Head of caudate nucleus (tissue), 42 donors: ENCODE measurements at places on chromosomes 4 and X.

DNA sequence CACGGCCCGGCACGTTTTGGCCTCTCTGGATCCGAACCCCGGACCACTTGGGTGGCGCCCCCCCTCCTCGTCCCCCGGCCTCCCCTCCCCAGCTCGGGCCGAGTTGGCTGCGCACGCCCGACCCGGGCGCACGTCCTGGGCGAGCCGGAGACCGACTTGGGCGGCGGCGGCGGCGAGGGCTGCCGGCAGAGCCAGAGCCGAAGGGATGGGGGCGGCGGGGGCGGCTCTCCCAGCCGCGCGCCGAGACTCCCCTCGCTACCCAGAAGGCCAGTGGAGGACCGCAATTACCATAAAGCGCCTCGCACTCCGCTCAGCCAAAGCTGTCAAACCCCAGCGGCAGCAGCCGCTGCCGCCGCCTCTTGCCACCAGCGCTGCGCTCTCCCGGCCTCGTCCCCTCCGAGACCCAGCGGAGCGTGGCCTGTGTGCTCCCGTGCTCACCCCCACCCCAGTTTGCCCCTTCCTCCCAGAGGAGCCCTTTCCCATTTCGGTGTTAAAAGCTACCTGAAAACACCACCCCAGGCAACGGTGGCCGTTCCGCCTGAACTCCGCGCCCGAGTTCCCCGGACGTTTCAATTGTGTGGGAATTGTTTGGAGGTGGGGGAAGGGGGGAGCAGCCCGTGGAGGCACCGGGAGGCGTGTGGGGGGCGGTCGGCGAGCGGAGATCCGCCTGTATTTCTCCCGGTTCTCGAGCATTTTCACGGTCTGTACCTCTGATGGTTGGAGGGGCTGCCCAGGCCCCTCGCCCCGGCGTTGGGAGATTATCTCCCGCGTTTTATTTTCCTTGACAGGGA lies 701 bp upstream of the BCOR start:
- no peak for DNase-seq

GRCh38 chr4:67035501-67035900 lies 509.8 kb downstream of the CENPC start:
- DNase-seq, result no peak

DNA sequence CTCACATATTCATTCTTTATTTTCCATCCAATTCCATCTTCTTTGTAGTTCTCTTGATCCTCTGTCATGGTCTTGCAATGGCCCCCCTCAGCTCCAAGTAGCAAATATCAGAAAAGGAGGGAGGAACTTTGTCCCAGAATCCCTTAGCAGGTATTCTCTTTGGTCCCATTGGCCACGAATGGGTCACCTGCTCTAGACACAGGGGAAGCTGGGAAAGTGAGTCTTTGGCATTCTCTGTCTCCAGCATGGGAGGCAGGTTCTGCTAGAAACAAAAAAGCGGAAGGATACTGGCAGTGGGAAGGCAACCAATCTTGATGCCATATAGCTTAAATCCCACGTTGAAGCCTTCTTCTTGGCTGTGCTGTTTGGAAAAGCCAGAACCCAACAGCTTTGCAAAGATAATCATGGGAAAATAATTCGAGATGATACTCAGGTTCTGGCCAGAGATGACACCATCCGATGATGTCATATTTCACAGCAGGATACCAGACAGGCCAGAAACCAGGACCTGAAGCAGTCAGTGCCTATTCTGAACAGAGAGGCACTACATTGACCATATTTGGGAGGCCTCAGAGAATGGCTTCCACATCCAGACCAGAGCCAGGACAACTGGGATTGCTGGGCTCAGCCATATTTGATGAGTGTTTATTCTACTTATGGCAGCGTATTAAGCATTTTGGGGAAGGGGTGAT lies 110.4 kb upstream of the ATXN3L start:
- no peak for DNase-seq

DNA sequence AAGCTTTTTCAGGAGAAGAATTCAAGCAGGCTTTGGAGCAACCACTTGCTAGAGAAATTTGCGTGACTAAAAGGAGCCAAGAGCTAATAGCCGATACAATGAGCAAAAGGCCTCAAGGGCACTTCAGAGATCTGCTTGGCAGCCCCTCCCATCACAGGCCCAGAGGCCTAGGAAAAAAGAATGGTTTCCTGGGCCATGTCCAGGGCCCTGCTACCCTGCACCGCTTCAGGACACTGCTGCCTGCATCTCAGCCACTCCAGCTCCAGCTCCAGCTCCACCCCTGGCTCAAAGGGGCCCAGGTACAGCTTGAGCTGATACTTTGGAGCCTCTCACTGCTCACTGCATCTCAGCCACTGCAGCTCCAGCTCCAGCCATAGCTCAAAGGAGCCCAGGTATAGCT lies 98.9 kb downstream of the FAM13A start:
- DNase-seq, result no peak

DNA sequence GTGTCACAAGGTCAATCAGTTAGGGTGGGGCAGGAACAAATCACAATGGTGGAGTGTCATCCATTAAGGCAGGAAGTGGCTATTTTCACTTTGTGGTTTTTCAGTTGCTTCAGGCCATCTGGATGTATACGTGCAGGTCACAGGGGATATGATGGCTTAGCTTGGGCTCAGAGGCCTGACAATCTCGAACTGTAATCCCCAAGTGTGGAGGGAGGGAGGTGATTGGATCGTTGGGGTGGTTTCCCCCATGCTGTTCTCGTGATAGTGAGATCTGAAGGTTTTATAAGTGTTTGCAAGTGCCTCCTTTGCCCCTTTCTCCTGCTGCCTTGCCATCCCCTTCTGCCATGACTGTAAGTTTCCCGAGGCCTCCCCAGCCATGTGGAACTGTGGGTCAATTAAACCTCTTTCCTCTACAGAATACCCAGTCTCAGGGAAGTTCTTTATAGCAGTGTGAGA lies 36.7 kb upstream of the STS start:
- no peak for DNase-seq

GRCh38 chr4:2750719-2751605 lies 5.2 kb downstream of the TNIP2 start:
- DNase-seq, result no peak

DNA sequence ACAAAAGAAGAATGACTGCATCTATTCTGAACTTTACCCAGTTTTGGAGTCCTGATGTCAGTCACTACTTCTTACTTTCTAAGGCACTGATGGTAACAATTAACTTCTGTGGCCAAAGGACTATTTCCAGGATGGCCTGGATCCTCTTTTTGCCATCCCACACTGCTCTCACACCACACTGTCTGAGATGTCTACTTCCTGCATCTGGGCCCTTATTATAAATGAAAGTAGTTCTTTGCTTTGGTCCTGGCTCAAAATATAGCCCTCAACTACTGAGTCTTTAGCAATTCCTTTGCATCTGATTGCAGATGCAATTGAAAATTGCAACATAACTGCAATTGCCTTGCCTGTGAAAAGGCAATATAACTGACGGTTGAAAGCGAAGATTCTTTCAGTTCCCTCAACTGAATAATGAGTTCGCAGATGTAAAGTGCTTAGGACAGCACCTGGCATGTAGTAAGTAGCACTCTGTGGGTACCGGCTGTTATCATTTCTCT lies 44.2 kb downstream of the COQ2 start:
- no peak for DNase-seq

DNA sequence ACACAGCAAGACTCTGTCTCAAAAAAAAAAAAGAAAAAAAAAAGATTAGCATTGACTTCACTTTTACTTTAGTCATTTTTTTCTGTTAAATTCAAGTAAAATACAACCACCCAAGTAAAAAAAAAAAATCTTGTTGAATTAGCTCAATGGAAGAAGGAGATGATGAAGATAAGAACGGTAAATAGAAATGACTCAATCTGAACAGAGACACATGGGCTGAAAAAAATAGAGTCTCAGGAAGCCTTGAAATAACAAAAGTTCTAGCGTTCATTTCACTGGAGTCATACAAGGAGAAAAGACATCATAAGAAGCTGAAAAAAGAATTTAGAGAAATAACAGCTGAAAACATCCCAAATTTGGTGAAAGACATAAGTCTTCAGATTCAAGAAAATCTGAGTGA lies 75.5 kb downstream of the CASP3 start:
- DNase-seq, result no peak

DNA sequence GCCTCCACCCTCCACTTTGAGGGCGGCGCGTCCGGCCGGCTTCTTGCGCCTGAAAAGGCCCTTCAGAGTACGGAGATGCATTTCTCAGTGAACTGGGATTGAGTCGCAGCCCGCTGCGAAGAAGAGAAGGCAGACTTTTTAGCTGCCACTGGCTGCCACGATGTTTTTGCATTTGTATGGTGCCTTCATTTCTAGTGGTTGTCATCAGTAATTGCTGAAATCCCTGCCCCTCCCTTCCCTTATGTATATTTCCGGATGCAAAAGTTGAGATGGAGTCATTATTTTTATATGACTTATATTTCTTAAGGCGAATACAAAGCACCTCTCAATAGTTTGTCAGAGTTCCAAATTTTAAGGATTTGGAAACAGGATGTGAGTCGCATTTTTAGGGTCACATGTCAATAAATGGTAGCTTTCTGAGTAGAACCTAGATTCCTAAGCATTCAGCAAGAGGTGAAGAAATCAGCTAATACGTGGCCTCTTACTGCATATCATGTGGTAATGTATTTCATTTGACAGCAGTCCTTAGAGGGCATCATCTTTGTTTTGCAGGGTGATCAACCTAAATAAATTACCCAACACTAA lies 658 bp downstream of the ATP6AP2 start:
- DNase-seq, result no peak

- DNase-seq, result no peak
These were observed 9.7 kb upstream of the MYOZ2 start for GRCh38 chr4:119125931-119126330.

- no peak for DNase-seq
These were observed 2.6 kb upstream of the MID2 start for GRCh38 chrX:107823042-107823441.
